ENCODE measurements at places on chromosomes 5 and 9.
A peak's percentile ranks its signal among the peaks of the same experiment; 100 is the strongest.

GRCh38 chr9:95131023-95131943 lies 186.2 kb downstream of the FANCC start:
- DNase-seq = peak; percentile 80

DNA sequence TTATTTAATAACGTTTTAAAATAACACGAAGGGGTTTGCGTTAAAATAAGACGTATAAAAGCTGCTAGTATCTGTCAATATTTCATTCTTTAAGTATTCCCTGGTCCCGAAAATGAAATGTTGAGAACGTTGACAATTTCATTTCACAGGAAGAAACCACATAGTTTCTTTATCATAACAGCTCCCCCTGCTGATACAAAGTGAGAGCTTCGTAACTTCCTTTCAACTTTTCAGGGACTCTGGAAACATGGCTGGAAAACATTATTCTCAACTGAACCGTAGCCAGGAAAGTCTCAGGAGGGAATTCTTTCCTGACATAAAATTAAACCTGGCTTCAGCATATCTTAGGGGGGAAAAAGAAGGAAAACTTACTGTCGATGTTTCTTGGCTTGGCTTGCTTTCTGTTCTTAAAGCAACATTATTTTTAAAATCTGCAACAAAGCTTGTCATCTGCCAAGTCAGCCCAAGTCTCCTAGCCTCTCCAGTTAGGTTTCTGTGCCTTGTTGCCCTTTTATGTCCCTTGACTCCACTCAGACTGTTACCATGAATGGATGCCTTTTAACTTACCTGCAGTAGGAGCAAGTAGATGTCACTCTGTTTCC lies 122.9 kb upstream of the DAB2 start:
- peak; percentile 49 for DNase-seq

- DNase-seq = no peak
Observed at GRCh38 chr9:99419070-99419469, 197.0 kb downstream of the SEC61B start.

GRCh38 chr5:181127456-181127855 lies 3.5 kb downstream of the OR2V1 start:
- no peak for DNase-seq

- no peak for DNase-seq
Observed at GRCh38 chr9:7293091-7293490, 506.5 kb downstream of the DMAC1 start.

- DNase-seq = no peak
Observed at GRCh38 chr5:120538149-120538548, 74.0 kb downstream of the PRR16 start.

GRCh38 chr5:54095969-54096368 lies 214.4 kb downstream of the ARL15 start:
- DNase-seq = no peak

DNA sequence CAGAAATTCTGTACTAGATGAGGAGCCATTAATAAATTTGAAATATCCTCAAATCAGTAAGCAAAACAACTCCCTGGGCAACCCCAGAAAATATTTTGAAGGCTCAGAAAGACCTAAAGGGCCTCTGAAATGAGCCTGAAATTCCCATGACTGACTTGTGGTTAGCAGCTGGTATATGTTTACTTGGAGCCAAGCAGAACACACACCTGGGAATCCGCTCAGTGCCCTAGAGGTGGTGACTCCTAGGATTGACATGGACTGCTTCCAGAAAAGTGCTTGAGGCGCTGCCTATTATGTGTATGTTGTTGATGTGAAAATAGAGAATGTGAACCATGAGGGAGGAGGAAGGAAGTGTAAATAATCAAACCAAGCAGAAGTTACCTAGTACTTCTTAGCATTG lies 14.7 kb downstream of the RFK start:
- no peak for DNase-seq

- DNase-seq = peak; percentile 90
Observed at GRCh38 chr5:88556406-88556805, 287.8 kb upstream of the TMEM161B start.

DNA sequence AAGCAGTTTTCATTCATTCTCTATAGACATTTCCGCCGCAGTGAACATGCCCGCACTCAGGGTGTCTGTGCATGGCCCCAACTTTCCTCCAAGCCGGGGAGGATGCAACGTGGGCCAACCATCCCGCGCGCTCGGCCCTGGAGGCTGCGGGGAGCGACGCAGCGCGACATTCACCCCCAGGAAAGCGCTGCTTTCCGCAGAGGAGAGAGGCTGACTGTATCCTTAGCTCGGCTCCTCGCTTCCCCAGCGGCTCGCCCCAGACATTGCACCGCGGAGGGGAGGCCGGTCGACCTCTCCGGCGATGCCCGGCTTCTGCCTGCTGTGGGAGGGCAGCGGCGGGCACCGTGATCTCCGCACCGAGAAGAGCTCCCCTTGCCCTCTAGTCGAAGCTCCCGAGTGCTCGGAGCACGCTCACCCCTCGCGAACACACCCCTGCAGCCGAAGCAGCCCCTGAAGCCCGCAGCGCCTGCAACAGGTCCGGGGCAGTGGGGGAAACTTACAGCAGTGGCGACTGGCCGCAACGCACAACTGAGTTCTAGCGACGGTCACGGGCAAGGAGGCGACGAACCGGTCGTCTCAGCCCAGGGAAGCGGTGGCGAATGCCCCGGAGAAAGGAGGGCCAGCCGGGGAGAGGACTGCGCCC lies 600 bp downstream of the ENC1 start:
- DNase-seq = peak; percentile 23

DNA sequence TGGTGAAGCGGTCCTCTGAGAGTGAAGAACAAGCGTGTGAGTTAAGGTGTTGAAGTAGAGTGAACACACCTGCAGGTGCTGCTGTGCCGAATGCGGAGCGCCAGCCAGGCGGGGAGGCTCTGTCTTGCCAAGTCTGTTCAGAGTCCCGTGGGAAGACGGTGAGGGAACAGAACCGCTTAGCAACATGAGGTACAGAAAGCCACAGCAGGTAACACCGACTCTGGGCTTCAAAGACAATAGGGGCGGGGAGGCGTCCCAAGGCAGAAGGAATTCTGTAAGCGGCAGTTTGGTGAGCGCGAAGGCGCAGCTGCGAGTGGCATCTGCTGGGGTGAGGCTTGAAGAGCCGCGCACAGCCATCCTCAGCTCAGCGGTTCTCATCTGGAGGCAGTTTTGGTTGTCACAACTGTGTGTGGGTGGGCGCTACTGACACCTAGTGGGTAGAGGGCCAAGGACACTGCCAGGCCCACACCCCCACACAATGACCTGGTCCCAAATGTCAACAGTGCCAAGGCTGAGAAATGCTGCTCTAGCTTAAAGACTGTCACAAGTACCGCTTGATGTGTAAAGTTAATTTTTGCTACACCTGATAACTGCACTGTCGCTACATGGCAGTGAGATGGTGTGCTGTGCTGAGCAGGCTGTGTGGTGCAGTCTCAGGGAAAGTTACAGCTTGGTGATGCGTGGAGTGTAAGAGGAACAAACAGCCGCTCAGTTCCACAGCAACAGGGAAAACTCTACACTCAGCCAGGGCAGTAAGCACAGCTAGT lies 67.4 kb upstream of the TBC1D9B start:
- peak; percentile 63 for DNase-seq

DNA sequence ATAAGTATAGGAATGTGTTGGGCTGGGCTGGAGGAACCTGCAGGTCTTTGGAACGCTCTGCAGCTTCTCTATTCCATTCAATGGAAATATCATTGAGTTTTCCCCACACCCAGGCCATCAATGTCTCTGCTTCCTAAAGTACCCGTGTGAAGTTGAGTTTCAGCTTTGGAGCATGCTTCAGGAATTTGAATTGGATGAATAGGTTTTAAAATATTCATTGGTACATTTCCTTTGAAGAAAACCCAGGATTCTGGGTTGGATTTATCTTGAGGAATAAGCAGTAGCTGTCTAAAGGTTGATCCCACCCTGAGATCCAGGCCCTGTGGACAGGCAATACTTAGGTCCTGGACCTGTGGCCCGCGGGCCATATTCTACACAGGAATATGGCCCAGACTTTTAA lies 37.3 kb downstream of the INSYN2B start:
- no peak for DNase-seq

DNA sequence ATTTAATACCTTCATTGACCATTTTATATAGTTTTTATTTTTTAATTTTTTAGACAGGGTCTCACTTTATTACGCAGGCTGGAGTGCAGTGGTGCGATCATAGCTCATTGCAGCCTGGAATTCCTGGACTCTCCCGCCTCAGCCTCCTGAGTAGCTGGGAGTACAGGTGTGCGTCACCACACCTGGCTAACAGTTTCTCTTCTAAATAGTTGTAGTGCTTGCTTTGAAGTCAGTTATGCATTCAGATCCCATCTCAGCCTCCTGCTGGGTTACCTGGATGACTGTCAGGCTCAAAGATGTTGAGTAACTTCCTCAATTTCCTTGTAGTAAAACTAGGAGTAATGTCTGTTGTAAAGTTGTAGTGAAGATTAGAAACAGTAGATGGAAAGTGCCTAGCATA lies 21.4 kb downstream of the SNX18 start:
- no peak for DNase-seq

GRCh38 chr9:115877852-115878438 lies 275.6 kb upstream of the PAPPA start:
- no peak for DNase-seq

GRCh38 chr9:127360829-127361228 lies 36.1 kb upstream of the SLC2A8 start:
- DNase-seq = peak; percentile 27

DNA sequence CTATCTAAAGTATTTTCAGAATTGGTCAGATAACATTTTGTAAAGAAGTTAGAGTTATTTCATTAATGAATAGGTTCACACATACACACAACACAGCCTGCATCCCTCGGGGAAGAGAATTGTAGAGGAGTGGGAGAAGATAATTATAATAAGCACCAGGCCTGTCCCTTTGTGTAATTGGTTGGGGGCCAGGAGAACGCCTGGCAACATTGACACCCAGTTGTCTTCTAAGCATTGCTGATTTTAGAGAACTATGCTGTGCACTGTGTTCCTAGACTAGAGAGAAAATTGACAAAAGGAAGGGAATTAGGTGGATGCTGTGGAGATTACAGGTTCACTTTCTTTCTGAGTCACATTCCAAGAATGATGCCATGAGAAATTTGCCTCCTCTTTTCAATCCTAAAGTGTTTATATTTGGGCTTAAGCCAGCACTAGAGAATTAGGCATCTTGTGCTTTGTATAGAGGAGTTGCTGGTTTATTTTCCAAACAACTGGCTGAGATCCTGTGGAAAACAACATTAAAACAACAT lies 247.6 kb downstream of the COX7C start:
- peak; percentile 65 for DNase-seq

DNA sequence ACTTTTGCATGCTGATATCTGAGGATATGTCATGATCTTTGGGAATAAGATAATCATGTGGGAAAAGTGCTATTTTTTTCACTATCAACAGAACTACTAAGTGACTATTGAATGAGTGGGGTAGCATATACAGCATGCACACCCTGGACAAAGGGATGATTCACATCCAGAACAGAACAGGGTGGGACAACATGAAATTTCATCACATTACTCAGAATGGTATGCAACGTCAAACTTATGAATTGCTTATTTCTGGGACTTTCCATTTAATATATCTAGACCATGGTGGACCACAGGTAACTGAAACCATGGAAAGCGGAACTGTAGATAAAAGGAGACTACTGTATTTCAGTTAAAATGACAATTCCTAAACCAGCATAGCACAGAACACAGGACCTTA lies 370.0 kb downstream of the HINT1 start:
- no peak for DNase-seq

DNA sequence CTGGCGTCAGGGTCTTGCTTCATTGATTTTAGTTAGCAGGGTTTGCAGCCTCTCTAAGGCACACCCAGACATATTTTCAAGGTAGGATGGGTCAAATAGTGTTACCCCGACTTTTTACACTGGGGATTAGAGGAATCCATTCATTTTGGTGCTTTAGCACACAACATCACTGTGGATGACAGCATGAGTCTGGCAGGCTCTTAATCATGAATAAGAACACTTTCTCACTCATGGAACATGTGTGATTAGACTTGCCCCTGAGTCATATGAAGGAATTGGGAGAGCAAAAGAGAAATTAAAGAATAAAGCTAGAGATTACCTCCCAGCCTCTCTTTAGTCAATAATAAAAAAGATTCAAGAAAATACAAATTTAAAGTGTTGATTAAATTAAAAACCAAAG lies 175.6 kb downstream of the SEMA5A start:
- no peak for DNase-seq

GRCh38 chr5:178703015-178703414 lies 27.4 kb downstream of the ZNF354A start:
- no peak for DNase-seq

GRCh38 chr9:119761812-119762211 lies 392.6 kb upstream of the BRINP1 start:
- no peak for DNase-seq

DNA sequence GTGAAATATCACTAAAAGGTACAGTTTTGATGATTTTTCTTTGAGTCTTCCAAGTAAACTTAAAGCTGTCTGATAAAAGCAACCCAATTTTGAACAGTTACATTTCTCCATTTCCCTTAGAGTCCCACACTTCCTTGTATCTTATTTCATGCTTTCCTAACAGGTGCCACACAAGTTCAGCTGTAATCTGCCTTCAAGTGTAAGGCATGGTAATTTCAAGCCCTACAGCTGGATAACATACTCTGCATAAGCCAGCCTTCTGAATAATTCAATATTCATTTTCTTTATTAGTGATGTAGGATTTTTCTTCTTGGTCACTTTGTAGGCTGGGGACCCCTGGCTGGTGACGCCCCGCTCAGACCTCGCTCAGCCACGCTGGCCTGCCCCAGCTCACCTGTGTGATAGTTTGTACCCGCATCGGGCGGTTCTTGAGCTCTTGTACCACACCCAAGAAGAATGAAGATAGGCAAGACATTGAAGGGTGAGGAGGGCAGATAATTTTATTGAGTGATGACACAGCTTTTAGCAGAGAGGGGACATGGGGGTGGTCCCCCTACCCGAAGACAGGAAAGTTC lies 34.0 kb downstream of the SOX30 start:
- no peak for DNase-seq

DNA sequence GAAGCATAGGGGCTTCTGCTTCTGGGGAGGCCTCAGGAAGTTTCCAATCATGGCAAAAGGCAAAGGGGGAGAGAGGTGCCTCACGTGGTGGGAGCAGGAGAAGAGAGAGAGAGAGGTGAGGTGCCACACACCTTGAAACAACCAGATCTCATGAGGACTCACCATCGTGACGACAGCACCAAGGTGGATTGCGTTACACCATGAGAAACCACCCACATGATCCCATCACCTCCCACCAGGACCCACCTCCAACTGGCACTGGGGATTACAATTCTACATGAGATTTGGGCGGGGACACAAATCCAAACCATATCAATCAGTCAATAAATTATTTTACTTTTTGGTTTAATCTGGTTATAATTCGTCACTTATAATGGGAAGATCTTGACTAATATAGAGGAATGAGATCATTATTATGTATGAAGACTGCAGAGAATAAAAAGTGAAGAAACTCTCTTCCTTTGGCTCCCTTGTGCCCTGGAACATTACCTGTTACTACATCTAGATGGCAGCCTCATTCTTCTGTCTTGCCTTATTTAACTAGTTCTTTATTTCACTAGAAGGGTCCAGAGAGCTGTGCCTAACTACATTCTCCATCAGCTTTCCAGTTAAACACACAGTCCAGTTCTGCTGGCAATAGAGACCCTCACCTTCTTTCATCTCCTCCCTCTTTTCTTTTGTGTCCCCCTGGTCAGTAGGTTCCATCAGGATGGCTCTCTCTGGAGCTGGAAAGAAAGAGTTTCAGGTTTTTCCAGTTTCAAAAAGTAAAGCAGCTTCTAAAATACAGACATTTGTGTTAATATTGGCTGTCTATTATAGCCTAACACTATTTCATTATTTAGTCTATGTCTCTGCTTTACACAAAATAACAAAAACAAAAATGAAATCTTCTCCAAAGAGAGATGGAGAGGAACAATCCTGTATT lies 21.7 kb upstream of the SPINK7 start:
- peak; percentile 3 for DNase-seq
